ENCODE measurements at places on chromosomes 4 and X.

GRCh38 chrX:110145854-110146253 is 142.9 kb downstream of the TMEM164 start:
- no peak for DNase-seq

- no peak for DNase-seq
Measured at GRCh38 chr4:80367737-80368136, 32.2 kb downstream of the CFAP299 start.

DNA sequence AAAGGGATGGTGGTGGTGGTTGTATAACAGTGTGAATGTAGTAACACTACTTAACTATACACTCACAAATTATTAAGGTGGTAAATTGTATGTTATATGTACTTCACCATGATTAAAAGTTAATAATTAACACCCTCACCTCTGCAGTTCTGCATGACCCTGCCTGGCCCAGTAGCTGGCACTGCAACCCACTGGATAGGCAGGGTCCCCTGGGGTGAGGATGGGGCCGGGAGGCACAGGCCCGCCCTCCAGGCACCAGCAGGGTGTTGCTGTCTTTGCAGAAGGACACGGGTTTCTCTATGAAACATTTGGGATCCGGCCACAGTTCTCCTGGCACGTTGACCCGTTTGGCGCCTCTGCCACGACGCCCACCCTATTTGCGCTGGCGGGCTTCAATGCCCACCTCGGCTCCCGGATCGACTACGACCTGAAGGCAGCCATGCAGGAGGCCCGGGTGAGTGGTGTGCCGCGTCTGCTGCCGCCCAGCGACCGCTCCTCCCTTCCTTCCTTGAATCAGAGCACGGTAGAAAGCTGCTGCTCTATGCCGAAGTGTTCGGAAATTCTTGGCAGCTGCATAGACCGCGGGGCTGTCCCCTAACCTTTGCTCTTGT is 11.8 kb downstream of the MAN2B2 start:
- peak; percentile 24 for DNase-seq

GRCh38 chrX:18871161-18871890 is 112.6 kb downstream of the PHKA2 start:
- DNase-seq = no peak

- DNase-seq = no peak
Measured at GRCh38 chr4:9999956-10000561, 21.2 kb downstream of the SLC2A9 start.

GRCh38 chrX:69503782-69504625 is at the start of gene NALF2:
Gene NALF2, plus strand, starts transcription at chrX:69504326. Its CDS starts 957 bp downstream, at chrX:69505283.
- peak; percentile 59 for DNase-seq

- no peak for DNase-seq
Measured at GRCh38 chrX:9595174-9595573, 130.3 kb downstream of the TBL1X start.

GRCh38 chr4:164894702-164895101 is 17.7 kb downstream of the APELA start:
- no peak for DNase-seq

- no peak for DNase-seq
Measured at GRCh38 chr4:56424176-56424575, 11.2 kb downstream of the PPAT start.

GRCh38 chr4:86848732-86849619 is at the start of gene SLC10A6:
Gene SLC10A6, minus strand, starts transcription at chr4:86849384. Its CDS starts 269 bp downstream, at chr4:86849115.
- DNase-seq = no peak

GRCh38 chrX:149213264-149213663 is 291.8 kb downstream of the IDS start:
- no peak for DNase-seq

DNA sequence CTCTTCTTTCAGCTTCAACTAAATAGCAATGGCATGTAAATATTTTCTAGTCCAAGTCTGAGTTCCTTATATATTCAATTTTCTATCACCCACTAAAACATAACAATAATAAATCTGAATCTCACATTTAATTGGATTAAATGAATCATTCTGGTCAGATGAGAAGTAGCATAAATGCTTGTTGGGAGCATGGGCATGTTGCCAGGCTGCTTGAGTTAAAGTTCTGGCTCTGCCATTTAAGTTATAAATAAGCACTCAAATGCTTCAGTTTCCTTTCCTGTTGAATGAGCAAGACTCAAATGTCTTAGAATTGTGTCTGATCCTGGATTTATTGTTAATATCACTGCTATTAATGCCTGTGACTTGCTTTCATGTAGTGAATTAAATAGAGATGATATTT is 496.3 kb downstream of the STPG2 start:
- no peak for DNase-seq

GRCh38 chr4:26076896-26077295 is 162.9 kb downstream of the SMIM20 start:
- DNase-seq = no peak

DNA sequence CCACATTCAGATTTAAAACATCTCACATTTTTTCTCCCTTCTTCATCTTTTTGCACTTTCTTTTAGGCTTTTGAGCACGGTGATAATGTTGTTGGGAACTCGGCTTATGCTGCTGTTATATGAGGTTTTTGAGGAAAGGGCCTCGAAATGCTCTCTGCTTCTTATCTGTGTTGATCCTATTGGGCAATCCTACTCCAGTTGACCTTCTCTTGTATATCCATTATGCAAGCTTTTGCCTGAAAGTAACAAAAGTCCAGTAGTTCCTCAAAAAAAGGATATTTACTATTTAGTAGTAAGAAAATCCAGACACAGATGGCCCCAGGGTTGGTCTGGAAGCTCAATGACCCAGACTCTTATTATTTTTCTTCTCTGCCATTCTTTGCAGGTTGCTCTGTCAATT is 57.7 kb upstream of the SPANXB1 start:
- DNase-seq = no peak

DNA sequence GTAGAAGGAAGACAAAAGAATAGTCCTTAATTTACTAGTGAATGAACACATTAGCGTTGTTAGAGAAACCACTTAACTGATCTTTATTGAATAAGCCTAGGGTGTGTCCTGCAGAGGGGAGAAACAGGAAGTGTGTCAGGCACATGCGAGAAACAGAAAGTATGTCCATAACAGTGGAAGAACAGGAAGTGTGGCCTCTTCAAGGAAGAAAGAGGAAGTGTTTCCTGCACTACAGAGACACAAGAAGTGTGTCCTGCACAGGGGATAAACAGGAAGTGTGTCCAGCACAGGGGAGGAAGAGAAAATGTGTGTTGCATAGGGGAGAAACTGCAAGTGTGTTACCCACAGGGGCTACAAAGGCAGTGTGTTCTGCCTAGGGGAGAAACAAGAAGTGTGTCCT is 539.6 kb upstream of the PRKX start:
- DNase-seq = no peak

DNA sequence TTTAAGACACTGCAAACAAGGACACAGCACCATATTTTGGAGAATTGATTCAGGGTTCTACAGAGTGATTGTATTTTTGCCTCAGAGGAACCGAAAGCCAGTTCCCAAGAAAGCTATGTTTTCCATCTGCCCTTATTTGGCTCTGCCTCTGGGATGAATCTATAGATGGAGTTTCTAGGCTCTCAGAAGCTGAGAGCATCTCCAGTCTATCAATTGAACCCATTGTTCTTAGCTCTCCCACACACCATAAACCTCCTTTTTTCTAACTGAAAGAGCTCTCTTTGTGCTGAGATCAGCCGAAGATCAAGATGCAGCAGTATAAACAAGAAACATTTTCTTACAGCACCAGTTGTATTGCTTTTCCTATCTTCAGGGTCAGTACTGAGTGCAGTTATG is 16.9 kb downstream of the PLP1 start:
- DNase-seq = no peak

DNA sequence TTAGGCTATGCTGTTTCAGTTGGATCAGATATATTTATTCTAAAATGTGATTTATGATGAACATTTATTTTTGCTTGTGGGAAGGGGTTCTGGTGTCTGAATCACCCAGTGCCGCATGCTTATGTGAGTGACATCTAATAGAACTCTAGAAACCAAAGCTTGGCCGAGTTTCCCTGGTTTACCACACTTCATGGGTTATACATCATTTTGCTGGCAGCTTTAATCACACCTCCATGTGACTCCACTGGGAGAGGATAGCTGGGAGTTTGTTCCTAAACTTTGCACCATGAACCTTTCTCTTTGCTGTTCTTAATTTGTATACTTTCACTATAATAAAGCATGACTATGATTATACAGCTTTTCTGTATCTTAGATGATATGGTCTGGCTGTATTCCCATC is 382.9 kb downstream of the INPP4B start:
- DNase-seq = no peak

- DNase-seq = no peak
Measured at GRCh38 chr4:162782778-162783525, 383.7 kb downstream of the NAF1 start.

GRCh38 chr4:39620551-39621313 is 17.9 kb downstream of the SMIM14 start:
- no peak for DNase-seq

DNA sequence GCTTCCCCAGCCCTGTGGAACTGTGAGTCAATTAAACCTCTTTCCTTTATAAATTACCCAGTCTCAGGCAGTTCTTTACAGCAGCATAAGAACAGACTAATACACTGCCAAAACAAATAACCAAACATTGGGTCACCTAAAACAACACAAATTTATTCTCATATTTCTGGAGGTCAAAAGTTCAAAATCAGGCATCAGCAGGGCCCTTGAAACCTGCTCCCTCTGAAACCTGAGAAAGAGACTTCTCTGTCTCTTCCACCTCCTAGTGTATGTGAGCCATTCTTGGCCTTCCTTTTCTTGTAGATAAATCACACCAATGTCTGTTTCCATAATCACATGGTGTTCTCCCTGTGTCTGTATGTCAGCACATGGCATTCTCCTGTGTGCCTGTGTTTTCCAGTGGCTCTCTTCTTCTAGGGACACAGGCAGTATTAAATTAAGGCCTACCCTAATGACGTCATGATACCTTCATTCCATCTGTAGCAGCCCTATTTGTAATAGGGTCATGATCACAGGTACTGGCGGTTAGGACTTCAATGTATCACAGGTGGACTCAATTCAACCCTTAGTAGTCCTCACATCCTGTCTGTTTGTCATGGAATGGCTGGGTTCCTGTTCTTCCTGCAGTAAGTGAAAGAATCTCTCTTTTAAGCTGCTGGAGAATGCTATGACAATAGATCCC is 147.3 kb upstream of the CLNK start:
- DNase-seq = no peak

DNA sequence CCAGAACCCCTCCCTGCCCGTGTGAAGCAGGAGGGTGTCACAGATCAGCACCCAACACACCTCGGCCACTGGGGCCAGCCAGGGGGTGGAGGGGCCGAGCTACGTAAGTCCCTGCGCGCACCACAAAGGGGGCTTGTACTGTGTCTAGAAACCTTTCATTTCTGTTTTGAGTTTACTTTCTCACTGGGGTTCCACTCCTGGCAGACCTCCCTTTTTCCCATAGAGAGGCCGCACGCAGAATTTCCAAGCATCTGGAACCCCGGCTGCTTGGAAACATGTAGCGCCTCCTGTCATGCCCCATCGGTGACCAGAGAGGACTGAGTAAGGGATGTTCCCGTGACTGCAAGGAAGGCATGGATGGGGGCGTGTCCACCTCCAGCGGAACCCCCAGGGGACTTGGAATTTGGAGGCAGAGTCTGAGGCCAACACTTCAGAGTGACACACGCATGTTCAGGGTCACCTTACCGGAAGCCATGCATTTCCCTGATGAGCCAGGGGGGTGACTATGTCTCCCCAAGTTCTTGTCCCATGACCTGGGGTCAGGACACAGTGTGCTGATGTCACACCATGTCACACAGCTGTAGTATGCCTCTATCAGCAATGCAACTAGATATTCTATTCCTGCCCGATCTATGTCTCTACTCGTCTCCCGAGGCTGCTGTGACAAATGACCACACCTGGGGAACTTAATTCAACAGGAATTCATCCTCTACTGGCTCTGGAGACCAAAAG is 105.3 kb downstream of the DHRSX start:
- no peak for DNase-seq

DNA sequence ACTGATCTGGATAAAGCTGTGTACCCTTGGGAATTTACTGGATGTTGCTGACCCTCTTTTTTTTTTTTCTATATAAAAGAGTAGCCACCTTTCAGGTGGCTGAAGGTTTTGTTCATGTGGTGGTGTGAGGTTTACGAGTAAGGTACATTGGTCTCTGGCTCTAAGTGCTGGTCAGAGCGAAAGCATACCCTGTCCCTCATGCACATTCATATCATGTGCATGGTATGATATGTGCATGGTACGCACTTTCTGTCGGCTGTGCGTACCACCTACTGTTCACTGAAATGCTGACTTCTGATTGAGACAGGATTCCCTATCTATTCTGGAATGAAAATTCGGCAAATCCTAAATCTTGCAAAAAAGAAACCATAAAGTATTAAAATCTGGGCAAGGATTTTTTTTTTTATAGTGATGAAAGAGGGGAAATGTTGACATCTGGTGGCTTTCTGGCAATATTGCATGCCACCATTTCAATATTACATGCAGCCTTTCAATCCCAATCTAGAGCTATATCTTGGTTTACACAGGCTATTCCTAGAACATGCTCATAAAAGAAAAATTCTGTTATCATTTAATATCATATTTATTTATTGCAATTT is 32.8 kb downstream of the FAM149A start:
- DNase-seq = no peak

GRCh38 chr4:183675625-183676024 is 16.5 kb downstream of the TRAPPC11 start:
- no peak for DNase-seq

GRCh38 chrX:19798423-19798822 is 89.0 kb downstream of the SH3KBP1 start:
- DNase-seq = no peak

- DNase-seq = no peak
Measured at GRCh38 chr4:150080337-150080736, 2.1 kb downstream of the DCLK2 start.

GRCh38 chrX:107448998-107449835 is at the start of gene FRMPD3:
Gene FRMPD3, plus strand, starts transcription at chrX:107449652. Its CDS starts 76,937 bp downstream, at chrX:107526589.
- no peak for DNase-seq

DNA sequence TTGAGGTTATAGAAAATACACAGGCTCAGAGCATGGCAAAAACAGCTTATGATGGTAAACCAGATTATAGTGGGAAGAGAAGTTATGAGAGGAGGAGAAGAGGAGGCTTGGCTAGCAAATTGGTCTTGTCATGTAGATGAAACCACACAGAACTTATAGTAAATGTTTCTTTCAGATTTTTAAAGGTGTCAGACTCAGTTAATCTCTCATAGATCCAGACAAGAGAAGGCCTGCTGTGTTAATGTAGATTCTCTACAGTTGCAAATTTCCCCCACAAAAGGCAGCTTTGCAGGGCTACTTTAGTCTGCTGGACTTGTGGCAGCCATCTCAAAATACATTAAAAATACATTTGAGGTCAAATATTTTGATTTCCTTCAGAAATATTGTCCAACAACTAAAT is 1731.7 kb downstream of the ARAP2 start:
- DNase-seq = no peak

DNA sequence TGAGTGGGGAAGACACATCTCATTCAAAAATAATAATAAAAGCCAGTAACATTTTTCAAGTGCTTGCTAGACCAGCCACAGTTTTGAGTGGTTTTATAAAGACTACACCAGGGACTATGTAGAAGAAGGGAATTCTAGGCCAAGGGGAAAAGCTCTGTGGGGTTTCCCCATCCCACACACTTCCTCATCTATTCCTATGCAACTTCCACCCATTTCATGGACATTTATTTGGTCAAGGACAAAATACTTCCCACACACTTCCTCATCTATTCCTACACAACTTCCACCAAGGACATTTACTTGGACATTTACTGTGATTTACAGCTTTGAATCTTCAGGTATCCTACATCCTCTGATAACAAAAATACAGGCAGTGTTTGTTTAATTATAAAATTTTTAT is 86.5 kb upstream of the KLF3 start:
- DNase-seq = no peak

- DNase-seq = no peak
Measured at GRCh38 chrX:106921637-106922036, 1.4 kb downstream of the CLDN2 start.
